Occipital lobe (tissue), 3 donors: ENCODE measurements at places on chromosomes 2 and 18. TPM values are rescaled to one million over a fixed set of nuclear protein-coding genes. Genes with fewer than 3 reads are reported as not detected.

The KDM3A gene
- 31.4 TPM for total RNA-seq

The FOXD4L1 gene
- 0.31 TPM for total RNA-seq

The UCN gene
- total RNA-seq, result 1.1 TPM

The PKDCC gene
- 16.2 TPM for total RNA-seq

The PCARE gene
- under 0.01 TPM for total RNA-seq

The SP5 gene
- total RNA-seq, result 0.78 TPM

The EVX2 gene
- not detected for total RNA-seq

The ENOSF1 gene
- 2.7 TPM for total RNA-seq

The LOXL3 gene
- 16.1 TPM for total RNA-seq

The SERPINB10 gene
- not detected for total RNA-seq

The REEP1 gene
- 156 TPM for total RNA-seq

The FOXI3 gene
- total RNA-seq, result 0.47 TPM

The SCYGR4 gene
- total RNA-seq, result not detected

The CCDC88A gene
- total RNA-seq, result 388 TPM

The TCF7L1 gene
- total RNA-seq, result 1.1 TPM
